Daoy (cell line): ENCODE measurements at places on chromosomes 2 and 18.

- DNase-seq, result no peak
Observed at GRCh38 chr2:20796374-20796791, 26.5 kb downstream of the LDAH start.

DNA sequence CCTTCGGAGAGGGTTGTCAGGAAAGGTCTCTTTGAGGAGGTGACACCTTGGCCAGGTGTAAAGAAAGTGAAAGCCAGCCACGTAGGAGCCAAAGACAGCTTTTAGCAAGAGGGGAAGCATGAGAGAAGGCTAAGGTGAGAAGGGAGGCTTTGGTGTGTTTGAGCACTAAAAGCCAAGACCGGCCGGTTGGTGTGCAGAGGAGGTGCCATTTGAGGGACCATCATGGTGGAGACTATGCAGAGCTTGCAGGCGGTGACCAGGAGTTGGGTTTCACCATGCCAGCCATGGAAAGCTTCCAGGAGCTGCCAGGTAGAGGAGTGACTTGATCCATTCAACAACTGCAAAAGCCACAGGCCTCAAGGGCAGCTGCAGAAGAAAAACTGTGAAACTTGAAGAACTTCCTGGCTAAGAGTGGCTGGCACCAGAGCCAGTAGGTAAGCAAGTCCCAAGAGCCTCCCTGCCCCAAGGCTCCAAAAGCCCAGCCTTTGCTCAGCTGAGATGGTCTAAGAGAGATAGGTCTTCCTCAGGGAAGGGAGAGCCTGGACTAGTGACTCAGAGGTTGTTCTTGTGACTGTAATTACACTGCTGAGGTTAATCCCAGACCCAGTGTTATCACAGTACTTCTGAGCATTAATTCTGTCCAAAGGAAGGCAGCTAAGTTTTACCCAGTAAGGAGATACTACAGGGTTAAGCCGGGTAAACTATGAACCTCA, 319.0 kb downstream of the BCL11A start:
- DNase-seq, result no peak

GRCh38 chr2:227474410-227474809, 2.5 kb downstream of the AGFG1 start:
- DNase-seq, result no peak

DNA sequence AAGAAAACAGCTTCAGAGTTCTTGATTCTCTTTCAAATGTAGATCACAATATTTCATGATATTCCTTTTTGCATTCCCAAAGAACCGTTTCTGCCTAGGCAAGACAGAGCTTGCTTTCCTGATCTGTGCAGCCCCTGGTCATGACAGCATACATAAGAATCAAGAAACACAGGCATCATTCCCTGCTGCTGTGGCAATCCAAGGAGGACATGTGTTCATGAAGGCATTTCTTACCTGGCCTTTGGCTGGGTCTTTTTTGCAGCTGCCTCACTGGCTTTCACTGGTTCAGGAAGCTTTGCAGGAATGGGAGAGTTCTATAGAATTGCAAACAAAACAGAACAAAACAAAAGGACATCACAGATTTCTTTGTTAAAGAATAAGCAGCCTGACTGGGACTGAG, 87.6 kb upstream of the NFU1 start:
- DNase-seq, result no peak

- DNase-seq, result peak; percentile 81
Observed at GRCh38 chr18:23871410-23871809, 143.1 kb upstream of the TTC39C start.
